HFFc6 (cell line): ENCODE measurements at places on chromosomes 3 and 15. TPM values are rescaled to one million over a fixed set of nuclear protein-coding genes. Genes with fewer than 3 reads are reported as not detected.

DPPA2 gene
- total RNA-seq = not detected in 3 replicates

ANKRD63 gene
- not detected in 3 replicates for total RNA-seq

ISY1 gene
- 37.7 to 44.9 TPM (median 41.3 TPM) in 3 replicates for total RNA-seq

ITIH4 gene
- 1.0 to 2.0 TPM (median 1.4 TPM) in 3 replicates for total RNA-seq

SNX4 gene
- total RNA-seq = 19.6 to 22.4 TPM (median 21.5 TPM) in 3 replicates

SCG5 gene
- 2.9 to 5.6 TPM (median 3.2 TPM) in 3 replicates for total RNA-seq

PCLAF gene
- 36.3 and 67.2 TPM in 2 replicates for total RNA-seq

CTXND1 gene
- not detected in 3 replicates for total RNA-seq

ITPKA gene
- total RNA-seq = 1.7 to 2.4 TPM (median 2.3 TPM) in 3 replicates

CTXN2 gene
- not detected in 3 replicates for total RNA-seq

COPS2 gene
- total RNA-seq = 116 and 122 TPM in 2 replicates

CD86 gene
- not detected in 3 replicates for total RNA-seq

HHLA2 gene
- total RNA-seq = not detected in 3 replicates

ALDH1A3 gene
- 0.55 to 2.0 TPM (median 0.61 TPM) in 3 replicates for total RNA-seq

ISG20 gene
- total RNA-seq = 0.66 to 1.2 TPM (median 0.93 TPM) in 3 replicates

SLC12A1 gene
- not detected in 2 replicates for total RNA-seq

GPR62 gene
- total RNA-seq = 0.07 to 0.09 TPM in 2 of 3 replicates, not detected in the other

GP5 gene
- 0.04 TPM in 1 of 3 replicates, not detected in the others for total RNA-seq
